HEK293T (cell line): ENCODE measurements at places on chromosomes 6 and 20.
A peak's percentile ranks its signal among the peaks of the same experiment; 100 is the strongest.

DNA sequence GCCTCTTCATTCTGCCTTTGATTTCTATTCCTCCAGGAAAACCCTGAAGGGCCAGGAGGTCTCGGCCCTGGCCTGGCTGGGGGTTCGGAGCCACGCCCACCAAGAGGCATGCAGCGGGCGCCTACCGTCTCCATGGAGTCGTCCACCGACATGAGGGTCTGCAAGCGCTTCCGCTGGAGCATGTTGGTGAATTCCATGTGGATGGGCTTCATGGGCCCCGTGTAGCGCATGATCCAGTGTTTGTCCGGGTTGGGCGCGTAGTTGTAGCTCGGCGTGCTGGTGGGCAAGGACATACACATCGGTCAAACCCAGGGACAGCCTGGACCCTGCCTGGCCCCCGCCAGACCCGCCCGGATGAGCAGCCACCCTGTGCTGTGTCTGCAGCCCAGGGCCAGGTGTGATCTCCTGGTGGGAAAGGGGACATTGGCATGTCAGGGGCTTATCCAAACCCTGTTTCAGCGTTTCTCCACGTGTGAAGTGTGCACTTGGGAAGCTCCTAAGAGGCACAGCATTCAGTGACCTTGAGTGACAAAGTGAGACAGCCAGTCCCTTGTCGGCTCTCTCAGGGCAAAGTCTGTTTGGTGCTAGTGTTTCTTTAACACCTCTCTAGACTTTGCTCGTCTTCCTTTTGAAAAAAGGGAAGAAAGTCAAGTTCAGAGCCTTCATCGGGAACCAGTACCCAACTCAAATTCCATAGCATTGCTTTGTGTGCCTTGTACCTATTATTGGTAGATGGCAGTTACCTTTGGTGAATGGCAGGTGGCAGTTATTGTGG lies 100.8 kb downstream of the SULF2 start:
- DNase-seq, result no peak

DNA sequence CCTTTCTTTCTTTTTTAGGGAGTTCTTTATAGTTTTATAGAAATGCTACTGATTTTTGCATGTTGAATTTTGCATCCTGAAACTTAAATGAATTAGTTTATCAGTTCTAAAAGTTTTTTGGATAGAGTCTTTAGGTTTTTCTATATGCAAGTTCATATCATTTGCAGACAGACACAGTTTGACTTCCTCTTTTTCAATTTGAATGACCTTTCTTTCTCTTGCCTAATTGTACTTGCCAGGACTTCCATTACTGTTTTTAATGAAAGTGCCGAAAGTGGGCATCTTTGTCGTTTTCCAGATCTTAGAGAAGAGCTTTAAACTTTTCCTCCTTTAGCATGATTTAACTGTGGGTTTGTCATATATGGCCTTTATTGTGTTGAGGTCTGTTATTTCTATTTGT lies 21.1 kb upstream of the EDN1 start:
- no peak for DNase-seq

DNA sequence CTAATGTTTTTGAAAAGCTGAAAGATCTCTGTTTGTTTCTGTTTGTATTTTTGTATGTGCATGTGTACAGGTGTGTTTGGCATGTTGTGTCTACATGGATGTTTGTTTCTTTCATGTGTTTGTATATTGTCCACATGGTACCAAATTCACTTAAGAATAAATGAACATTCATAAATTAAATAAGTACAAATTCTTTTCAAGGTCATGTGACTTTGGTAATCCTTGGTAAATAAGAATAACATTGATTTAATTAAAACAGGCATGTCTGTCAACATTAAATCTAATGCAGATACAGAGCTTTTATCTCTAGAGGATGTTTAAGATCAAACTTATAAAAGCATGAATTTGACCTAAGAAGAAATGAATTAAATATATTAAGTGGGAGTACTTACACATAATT lies 219.8 kb upstream of the EPHA7 start:
- no peak for DNase-seq

- no peak for DNase-seq
Measured at GRCh38 chr6:75800708-75801505, 51.9 kb downstream of the MYO6 start.

DNA sequence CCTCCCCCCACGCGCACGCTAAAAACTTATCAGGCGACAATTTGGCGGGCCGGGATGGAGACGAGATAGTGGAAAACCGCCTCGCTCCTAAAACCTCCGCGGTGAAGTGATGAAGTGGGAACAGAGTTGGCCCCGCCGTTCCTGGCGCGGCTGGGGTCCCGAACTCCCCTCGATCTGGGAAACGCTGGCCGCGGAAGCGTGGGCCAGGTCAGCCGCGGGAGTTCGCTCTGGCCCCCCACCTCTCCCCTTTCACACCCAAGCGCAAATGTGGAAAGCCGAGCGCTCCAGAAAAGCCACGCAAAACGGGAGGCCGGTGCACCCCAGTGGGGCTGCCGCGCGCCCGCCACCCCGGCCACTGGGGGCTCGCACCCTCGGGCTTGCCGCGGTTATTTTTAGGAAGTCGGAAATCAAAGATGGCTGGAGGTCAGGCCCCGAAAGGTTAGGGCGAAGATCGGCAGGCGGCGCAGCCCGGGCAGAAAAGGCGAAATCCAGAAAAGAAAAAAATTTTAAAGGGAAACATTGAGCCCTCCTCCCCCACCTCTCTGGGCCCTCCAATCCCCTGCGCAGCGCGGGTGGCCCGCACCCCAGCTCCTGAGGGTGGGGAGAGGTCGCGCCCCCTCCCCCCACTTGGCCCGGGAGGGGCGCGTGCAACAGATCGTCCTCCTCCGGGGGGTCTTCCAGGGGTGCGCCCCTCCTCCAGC lies 1.0 kb downstream of the SALL4 start:
- no peak for DNase-seq

DNA sequence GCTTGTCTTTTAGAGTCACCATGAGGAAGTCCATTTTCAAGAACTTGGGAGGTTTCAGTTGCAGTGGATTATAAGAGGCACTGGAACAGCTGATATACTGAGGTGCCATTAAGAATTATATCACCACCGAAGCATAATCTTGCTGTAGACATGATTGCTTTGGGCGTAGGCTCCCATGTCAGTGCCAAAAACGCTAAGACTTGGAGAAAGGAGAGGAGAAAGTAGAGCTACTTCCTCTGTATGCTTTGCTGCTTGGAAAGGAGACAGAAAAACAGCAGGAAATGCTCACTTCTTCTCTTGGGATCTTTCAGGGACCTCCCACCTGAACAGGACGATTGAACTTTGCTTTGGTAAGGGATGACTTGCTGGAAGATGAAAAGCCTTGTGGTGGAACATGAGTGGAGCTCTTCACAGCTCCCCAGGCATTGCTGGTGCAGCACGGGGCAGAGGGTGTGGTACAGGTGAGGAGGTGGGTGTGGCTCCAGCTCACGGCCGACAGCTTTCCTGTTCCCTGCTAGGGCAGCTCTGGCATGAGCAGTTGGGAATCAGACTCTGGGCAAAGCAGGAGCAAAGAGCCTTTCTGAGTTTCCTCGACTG lies 190.4 kb upstream of the JAG1 start:
- no peak for DNase-seq

- no peak for DNase-seq
Measured at GRCh38 chr6:16712255-16712930, 48.9 kb downstream of the ATXN1 start.

GRCh38 chr6:159252955-159253508 lies 83.8 kb downstream of the FNDC1 start:
- peak; percentile 78 for DNase-seq

- no peak for DNase-seq
Measured at GRCh38 chr20:53865901-53866793, 204.2 kb downstream of the BCAS1 start.

DNA sequence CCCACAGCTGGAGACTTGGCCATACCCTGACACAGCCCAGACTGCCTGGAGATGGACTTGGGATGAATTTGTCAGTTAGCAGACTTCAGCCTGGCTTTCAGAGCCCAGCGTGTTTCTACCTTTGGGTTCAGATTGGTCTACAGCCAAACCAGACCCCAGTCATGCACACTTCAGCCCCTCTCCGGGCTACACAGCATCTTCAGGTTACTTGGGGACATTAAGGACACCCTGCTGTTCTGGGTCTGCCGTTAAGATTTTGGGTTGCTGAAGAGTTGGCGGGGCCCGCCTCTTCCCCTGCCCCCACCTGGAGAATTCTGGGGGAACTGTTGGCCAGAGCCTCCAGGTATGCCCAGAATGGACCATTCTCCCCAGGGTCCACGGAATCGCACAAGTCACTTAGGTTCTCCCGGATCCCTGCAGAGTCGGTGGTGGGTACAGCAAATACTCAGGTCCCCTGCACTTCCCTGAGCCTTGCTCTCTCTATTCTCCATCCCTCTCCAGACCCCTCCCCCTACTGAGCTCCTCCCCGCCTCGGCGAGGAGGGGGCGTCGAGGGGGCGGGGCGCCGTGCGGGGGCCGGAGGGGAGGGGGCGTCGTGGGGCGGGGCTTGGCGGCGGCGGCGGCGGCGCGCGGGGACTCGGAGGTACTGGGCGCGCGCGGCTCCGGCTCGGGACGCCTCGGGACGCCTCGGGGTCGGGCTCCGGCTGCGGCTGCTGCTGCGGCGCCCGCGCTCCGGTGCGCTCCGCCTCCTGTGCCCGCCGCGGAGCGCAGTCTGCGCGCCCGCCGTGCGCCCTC lies at the start of gene PTK7:
Gene PTK7, plus strand, starts transcription at position 645 of the 794 bp plus-strand sequence. CDS start 175 bp downstream, outside the sequence.
- peak; percentile 83 for DNase-seq

- DNase-seq, result no peak
Measured at GRCh38 chr6:56732517-56732916, 89.8 kb upstream of the DST start.

- DNase-seq, result peak; percentile 19
Measured at GRCh38 chr20:5933802-5934436, 16.4 kb downstream of the TRMT6 start.

DNA sequence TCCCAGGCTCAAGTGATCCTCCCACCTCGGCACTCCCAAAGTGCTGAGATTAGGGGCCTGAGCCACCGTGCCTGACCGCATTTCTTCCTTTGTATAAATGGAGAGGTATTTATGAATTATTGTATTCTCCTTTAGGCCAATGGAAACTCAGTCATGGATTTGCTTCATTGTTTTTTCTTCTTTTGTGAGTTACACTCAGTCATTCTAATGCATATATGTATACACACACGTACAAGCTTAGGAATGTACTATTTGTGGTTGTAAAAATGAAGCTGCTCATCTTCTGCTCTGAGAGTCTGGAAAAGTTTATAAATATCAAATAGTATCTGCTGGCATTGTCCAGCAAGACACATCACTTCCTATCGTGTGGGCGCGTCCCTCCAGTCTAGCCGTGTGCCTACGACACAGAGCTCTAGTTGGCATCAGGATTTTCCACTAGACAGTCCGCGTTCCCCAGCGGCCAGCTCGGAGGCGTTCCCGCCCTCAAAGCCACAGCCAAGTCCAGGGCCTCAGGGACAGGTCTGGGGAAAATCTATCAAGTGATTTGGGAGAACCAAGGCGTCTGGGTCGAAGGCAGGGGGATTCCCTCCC lies 215.2 kb downstream of the NFATC2 start:
- DNase-seq, result no peak

GRCh38 chr20:4304601-4305000 lies 289.2 kb upstream of the RNF24 start:
- no peak for DNase-seq

DNA sequence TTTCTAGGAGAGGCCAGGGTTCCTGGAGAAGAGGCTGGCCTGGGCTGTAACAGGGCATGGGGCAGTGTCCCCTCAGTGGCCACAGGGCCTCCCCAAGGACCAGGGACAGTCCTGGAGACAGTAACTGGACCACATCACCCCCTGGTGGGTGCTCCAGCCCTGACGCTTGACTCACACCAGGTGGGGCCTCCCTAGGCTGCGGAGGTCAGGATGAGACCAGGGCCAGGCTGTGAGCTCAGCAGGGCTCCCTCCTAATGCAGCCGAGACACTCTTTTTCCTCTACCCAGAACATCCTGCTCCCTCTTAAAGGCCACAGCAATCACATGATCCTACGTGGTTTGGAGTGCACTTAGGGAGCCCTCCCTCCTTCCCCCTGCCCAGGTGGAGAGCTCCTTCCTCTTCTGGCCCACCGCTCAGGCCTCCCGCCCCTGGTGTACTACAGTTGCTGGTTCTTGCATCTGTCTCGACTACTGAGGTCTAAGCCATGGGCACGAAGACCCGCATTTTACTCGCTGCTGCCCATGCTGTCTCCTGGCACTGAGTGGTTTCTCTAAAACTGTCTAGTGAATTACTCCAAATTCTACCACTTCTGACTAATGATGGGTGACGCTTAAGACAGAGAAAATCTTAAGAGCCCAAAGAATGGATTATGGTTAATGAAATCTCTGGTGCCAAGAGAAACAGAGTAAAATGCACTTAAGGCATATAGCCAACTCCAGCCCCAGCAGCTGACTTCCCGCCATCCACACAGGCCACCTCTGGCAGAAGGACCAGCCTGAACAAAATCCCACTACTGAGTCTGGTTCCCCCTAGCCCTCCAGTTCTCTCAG lies 166.1 kb upstream of the CST7 start:
- no peak for DNase-seq

- no peak for DNase-seq
Measured at GRCh38 chr20:63346131-63347080, 14.7 kb downstream of the CHRNA4 start.

GRCh38 chr20:45581702-45582101 lies 2.6 kb upstream of the WFDC8 start:
- no peak for DNase-seq

DNA sequence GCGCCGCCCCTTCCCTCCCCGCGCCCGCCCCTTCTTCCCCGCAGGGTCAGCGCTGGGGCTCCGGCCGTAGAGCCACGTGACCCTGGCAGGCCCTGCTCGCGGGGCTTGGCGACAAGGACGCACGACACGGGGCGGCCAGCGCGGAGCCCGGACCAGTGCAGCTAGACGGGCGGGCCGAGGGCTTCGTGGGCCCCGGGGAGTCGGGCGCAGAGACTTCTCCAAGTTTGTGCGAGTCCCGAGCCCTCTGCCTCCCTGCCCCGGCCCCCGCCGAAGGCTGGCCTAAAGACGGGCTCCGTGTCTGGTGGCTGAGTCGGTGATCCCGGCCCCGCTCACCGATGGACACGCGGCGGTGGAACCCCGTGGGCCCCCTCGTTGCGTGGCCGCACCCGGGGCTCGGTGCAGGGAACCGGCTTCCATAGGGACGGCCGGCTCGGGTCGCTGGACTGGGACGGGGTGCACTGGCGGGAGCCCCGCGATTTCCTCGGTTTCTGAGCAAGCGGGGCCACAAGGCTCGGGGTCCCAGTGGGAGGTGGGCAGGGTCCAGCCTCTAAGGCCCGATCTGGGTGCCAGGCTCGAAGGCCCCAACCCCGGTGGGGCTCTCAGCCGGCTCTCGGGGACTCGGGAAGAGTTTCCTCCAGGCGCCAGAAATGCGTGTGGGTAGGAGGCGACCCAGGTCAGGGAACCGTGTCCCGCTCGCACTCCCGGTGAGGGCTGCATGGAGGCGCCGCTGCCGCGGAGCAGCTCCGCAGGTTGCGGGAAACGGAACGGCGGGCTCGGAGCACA lies 452 bp upstream of the GATA5 start:
- peak; percentile 34 for DNase-seq

- DNase-seq, result no peak
Measured at GRCh38 chr6:101402622-101403031, 9.1 kb downstream of the GRIK2 start.
